ENCODE measurements at places on chromosomes 7 and 10. TPM values are rescaled to one million over a fixed set of nuclear protein-coding genes. Genes with fewer than 3 reads are reported as not detected.

Gene ANXA8
- not detected for total RNA-seq

Gene ARHGEF35
- total RNA-seq, result 1.5 TPM

Gene CFAP70
- 2.5 TPM for total RNA-seq

Gene PLEKHS1
- not detected for total RNA-seq

Gene SLC16A12
- 3.2 TPM for total RNA-seq

Gene TMED4
- total RNA-seq, result 67.1 TPM

Gene OR9A2
- total RNA-seq, result not detected

Gene PKD2L1
- not detected for total RNA-seq

Gene DRGX
- total RNA-seq, result not detected

Gene LIPK
- total RNA-seq, result not detected

Gene CPXM2
- total RNA-seq, result 6.8 TPM

Gene INHBA
- total RNA-seq, result 9.8 TPM

Gene ZMIZ2
- 80.4 TPM for total RNA-seq

Gene CPN1
- total RNA-seq, result not detected

Gene BRI3
- total RNA-seq, result 217 TPM

Gene CYP2C8
- total RNA-seq, result not detected

Gene MYL10
- not detected for total RNA-seq

Gene ATRNL1
- 22.4 TPM for total RNA-seq

Gene BMPER
- 3.9 TPM for total RNA-seq

Gene SLC16A9
- 0.33 TPM for total RNA-seq

Gene GARIN1A
- 4.0 TPM for total RNA-seq

Gene PCGF6
- 6.2 TPM for total RNA-seq

Gene RBP3
- not detected for total RNA-seq

Gene BTAF1
- total RNA-seq, result 13.6 TPM

Gene ENTPD1
- 9.1 TPM for total RNA-seq
